Left hindlimb (tissue), 1 donor: ENCODE measurements at places on chromosomes 3 and 15.

DNA sequence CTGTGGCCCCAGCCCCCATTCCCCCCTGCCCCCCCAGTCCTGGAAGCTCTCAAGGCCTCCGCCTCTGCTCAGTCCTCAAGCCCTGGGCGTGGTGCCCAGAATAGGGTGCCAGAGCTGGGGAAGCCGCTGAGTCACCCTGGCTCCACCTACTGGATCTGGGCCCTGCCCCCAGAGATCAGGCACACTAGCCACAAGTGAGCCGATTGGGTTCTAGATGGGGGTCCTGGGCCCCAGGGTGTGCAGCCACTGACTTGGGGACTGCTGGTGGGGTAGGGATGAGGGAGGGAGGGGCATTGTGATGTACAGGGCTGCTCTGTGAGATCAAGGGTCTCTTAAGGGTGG, 5.7 kb downstream of the EIF4G1 start:
- peak; percentile 90 for DNase-seq

DNA sequence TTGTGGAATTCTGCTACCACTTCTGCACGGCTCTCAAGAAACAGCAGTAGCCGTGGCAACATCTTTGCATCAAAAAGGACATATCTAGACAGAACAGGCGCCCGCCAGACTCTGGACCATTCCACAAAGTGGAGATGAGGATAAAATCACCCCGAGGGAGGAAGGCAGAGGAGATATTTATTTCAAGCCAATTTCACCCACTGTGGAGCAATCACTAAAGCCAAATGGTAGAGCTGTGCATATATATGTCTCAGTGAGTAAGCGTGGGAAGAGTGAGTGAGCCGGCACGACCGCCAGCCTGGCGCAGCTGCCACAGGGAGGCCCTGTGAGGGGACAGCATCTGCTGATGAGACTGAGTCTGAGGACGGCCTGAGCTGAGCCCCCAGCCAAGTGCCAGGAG, 111.3 kb downstream of the MEGF11 start:
- peak; percentile 67 for DNase-seq

- no peak for DNase-seq
Observed at GRCh38 chr3:141274411-141275031, 42.9 kb downstream of the PXYLP1 start.

GRCh38 chr15:28107111-28107903, 8.2 kb upstream of the OCA2 start:
- DNase-seq: no peak

- DNase-seq: no peak
Observed at GRCh38 chr15:27220199-27220598, 249.2 kb downstream of the GABRG3 start.
